ENCODE measurements at places on chromosomes 4 and X.

DNA sequence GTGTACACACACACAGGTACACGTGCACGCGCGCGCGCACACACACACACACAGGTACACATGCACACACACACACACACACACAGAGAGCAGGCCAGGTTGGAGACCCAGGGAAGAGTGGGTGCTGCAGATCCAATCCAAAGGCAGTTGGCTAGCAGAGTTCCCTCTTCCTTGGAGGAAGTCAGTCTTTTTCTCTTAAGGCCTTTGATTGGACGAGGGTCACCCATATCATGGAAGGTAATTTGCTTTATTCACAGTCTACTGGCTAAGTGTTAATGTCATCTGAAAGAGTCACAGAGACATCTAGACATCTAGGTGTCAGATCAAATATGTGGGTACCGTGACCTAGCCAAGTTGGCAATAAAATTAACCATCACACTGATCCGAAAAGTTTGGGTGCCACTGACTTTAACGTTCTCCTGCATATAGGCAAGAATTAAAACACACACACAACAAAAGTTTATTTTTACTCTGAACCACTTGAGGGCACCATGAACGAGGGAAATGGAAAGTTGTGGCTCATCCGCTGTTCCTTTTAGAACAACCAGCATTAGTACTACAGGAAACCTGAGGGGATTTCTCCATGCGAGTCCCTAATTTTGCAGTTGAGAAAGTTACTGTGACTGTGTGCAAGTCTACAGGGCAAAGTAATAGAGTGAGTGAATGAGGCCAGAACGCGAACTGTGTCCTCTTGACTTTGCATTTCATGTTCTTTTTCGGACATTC lies 66.0 kb upstream of the STOX2 start:
- no peak for DNase-seq
- peaks cover 8% of the 10 kb centered on the region for H3K27me3 ChIP-seq
- H3K4me1 ChIP-seq = no peaks in the 10 kb centered on the region
- no peak overlapping the region for H3K27ac ChIP-seq
- no peak overlapping the region for H3K4me3 ChIP-seq
- H3K36me3 ChIP-seq = no peaks in the 10 kb centered on the region

GRCh38 chrX:112056476-112056875 lies 26.1 kb downstream of the TRPC5 start:
- peaks cover 10% of the 10 kb centered on the region for H3K27me3 ChIP-seq
- no peak overlapping the region for H3K4me3 ChIP-seq
- H3K27ac ChIP-seq = no peak overlapping the region
- no peaks in the 10 kb centered on the region for H3K36me3 ChIP-seq

GRCh38 chr4:126046081-126046614 lies 731.4 kb downstream of the FAT4 start:
- DNase-seq = no peak
- no peaks in the 10 kb centered on the region for H3K36me3 ChIP-seq
- H3K4me1 ChIP-seq = no peaks in the 10 kb centered on the region
- no peak overlapping the region for H3K27ac ChIP-seq
- no peak overlapping the region for H3K4me3 ChIP-seq

- H3K27ac ChIP-seq = no peak overlapping the region
- no peak for DNase-seq
- H3K36me3 ChIP-seq = no peaks in the 10 kb centered on the region
- H3K4me1 ChIP-seq = no peaks in the 10 kb centered on the region
- no peak overlapping the region for H3K4me3 ChIP-seq
Observed at GRCh38 chr4:29309050-29309449, 1411.1 kb upstream of the PCDH7 start.

DNA sequence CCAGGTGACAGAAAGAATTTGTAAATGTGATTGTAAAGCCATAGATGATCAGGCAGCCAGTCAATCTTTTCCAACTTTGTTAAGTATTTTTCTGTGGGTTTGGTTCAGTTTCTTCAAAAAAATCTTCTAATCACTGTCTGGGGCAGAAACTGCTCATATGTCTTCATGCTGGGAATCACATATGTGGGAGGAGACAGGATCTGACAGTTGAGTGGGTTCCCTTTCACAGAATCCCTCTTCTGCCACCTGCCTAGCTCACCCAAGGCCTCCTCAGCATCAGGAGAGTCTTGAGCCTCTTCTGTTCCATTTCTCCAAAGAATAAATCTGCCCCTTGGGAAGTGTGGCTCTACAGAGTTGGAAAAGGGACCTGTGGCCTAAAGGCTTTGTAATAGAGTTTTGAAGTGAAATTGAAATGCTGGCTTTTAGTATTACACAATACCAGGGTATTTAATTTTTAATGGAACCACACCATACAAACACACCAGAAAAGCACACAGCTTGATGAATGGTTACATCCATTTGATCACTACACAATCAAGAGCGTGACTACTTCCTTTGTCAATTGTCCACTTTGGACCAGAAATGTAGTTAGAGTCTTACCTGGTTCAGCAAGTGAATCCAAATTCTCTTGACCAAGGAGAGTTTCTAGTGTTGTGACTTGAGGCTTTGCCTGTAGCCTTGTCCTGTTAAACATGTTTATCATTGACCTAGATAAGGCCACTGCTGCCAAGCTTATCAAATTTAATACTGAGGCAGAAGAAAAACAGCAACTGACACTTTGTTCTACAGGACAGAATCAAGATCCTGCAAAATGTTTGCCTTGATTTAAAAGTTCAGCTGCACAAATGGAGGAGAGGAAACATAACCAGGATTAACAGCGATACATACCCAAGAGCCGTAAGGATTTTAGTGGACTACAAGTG lies 20.4 kb downstream of the MSMO1 start:
- DNase-seq = no peak
- H3K27me3 ChIP-seq = no peaks in the 10 kb centered on the region
- H3K36me3 ChIP-seq = no peaks in the 10 kb centered on the region
- no peak overlapping the region for H3K4me3 ChIP-seq
- H3K27ac ChIP-seq = no peak overlapping the region
- H3K4me1 ChIP-seq = no peaks in the 10 kb centered on the region

DNA sequence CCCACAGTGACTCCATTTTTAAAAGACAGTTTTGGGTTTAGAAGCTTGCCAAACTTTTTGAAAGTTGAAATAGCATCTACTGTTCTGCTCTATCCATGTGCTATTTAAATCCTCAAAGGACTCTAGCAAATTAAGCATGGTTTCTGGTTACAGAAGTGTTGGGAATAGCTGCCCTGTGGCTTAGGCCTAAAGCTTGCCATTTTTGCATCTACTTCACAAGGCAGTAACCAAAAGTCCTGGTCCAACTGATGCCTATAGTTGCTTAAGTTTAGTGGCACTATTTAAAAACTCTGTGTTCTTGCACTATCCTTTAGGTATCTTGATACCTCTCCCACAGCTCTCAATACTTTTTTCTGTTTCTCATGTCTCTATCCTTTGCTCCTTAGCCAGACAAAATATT lies 251.0 kb upstream of the GPC4 start:
- H3K36me3 ChIP-seq = no peaks in the 10 kb centered on the region
- H3K27me3 ChIP-seq = no peaks in the 10 kb centered on the region
- H3K4me1 ChIP-seq = no peaks in the 10 kb centered on the region
- no peak overlapping the region for H3K4me3 ChIP-seq
- H3K27ac ChIP-seq = no peak overlapping the region

- H3K27me3 ChIP-seq = no peaks in the 10 kb centered on the region
- no peak for DNase-seq
- H3K36me3 ChIP-seq = no peaks in the 10 kb centered on the region
- H3K27ac ChIP-seq = no peak overlapping the region
Observed at GRCh38 chrX:18884916-18885315, 99.0 kb downstream of the PHKA2 start.

- H3K4me1 ChIP-seq = no peaks in the 10 kb centered on the region
- no peaks in the 10 kb centered on the region for H3K36me3 ChIP-seq
- H3K4me3 ChIP-seq = no peak overlapping the region
- H3K27ac ChIP-seq = no peak overlapping the region
Observed at GRCh38 chr4:76722838-76723237, 175.1 kb downstream of the SOWAHB start.

DNA sequence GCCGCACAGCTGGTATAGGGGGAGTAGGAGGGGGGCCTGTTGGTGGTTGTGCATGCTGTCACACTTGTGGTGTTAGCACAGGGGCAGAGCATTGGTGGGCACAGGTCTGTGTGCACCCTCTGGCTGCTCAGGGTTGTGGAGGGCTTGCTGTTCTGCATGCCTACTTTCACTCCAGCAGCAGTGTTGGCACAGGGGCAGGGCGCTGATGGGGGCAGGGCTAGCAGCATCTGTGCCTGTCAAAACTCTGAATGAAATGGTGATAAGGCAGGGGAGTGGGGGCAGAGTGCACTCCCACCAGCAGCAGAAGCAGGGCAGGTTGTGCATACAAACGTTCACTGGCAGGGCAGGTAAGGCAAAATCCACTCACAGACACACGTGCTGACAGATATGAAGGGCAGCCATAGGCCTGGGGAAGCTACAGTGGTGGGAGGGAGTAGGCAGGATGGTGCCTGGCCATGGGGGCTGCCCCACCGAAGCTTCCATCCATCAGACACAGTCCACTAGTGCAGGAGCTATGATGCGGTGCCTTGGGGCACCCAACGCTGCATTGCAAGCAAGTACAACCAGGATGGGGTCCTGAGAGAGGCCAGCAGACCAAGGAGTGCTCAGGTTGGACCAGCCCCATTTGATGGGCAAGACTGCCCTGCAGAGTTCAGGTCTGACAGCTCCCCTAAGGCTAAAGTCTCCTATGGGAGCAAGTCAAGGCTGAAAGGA lies 160.7 kb upstream of the SPANXC start:
- H3K27ac ChIP-seq = no peak overlapping the region
- no peak for DNase-seq
- H3K4me1 ChIP-seq = no peaks in the 10 kb centered on the region
- no peak overlapping the region for H3K4me3 ChIP-seq
- no peaks in the 10 kb centered on the region for H3K36me3 ChIP-seq
- no peaks in the 10 kb centered on the region for H3K27me3 ChIP-seq

GRCh38 chrX:24276015-24276414 lies 37.9 kb downstream of the SUPT20HL2 start:
- no peaks in the 10 kb centered on the region for H3K36me3 ChIP-seq
- H3K4me3 ChIP-seq = no peak overlapping the region
- no peaks in the 10 kb centered on the region for H3K4me1 ChIP-seq
- no peak overlapping the region for H3K27ac ChIP-seq

- H3K27ac ChIP-seq = no peak overlapping the region
- peaks cover 8% of the 10 kb centered on the region for H3K27me3 ChIP-seq
- DNase-seq = no peak
- H3K4me1 ChIP-seq = no peaks in the 10 kb centered on the region
- no peak overlapping the region for H3K4me3 ChIP-seq
- H3K36me3 ChIP-seq = no peaks in the 10 kb centered on the region
Observed at GRCh38 chr4:78293821-78294301, 236.7 kb downstream of the FRAS1 start.

DNA sequence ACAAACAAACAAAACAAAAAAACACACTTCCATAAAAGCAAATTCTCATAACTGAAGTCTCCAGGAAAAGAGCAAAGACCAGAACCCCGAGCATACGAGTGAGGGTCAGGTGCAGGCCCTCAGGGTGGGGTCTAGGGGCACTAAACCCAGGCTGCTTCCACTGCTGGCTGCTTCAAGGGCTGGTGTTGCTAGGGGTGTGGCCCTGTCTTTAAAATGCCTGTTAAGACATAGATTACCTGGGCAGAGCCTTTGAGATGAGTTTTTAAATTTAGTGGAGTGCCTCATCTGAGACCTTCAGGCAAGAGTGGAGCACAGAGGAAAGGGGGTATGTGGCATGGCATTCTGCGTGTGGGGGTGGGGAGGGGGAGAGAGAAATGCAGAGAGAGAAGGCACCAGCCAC lies 87.0 kb downstream of the FHDC1 start:
- DNase-seq = no peak
- no peak overlapping the region for H3K4me3 ChIP-seq
- H3K36me3 ChIP-seq = no peaks in the 10 kb centered on the region
- H3K4me1 ChIP-seq = no peaks in the 10 kb centered on the region
- H3K27me3 ChIP-seq = no peaks in the 10 kb centered on the region
- no peak overlapping the region for H3K27ac ChIP-seq

GRCh38 chrX:19912-20571 lies 261.1 kb upstream of the PLCXD1 start:
- no peaks in the 10 kb centered on the region for H3K27me3 ChIP-seq
- peaks cover 6% of the 10 kb centered on the region for H3K4me1 ChIP-seq
- no peak overlapping the region for H3K4me3 ChIP-seq
- peak overlapping the region; percentile 94 for H3K27ac ChIP-seq

DNA sequence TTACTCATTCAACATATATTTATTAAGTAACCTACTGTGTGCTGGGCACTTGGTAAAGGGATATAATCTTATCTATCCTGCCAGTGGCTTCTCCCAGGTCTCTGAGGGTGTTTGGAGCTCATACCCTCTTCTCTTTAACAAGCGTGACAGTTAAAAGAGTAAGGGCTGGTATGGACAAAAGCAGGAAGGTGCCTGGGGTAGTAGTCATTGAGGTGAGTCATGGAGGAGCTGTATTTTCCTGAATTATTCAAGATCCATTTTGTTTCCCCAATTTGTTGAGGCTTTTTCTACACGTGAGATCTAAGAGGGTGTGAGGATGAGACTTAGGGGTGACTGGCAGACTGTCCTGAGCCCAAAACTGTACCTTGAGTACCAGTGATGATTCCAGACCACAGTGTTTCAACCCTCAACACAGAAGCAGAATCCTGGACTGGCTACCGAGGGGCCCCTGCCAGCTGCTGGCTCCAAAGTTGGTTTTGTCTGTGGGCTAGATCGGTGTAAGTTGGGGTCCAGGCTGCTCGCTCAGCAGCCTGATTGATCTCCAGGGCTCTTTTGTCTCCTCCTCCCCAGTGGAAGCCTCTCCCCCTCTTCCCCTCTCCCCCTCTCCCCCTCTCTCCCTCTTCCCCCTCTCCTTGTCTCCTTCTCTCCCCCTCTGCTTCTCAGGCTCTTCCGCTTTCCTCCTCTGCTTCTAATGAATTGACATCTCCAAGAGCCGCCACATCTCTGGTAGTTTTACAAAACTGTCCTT lies at the start of gene DRP2:
TSS of gene DRP2 (plus strand) at position 671 of the 748 bp plus-strand sequence. CDS start 11,862 bp downstream, outside the sequence.
- peak within 1 kb of the TSS; percentile 95 for H3K27ac ChIP-seq
- H3K4me3 ChIP-seq = no peak within 1 kb of the TSS
- DNase-seq = no peak
- H3K36me3 ChIP-seq = no peaks in the 10 kb centered on the region
- no peaks in the 10 kb centered on the region for H3K27me3 ChIP-seq

- no peaks in the 10 kb centered on the region for H3K27me3 ChIP-seq
- no peaks in the 10 kb centered on the region for H3K4me1 ChIP-seq
- no peaks in the 10 kb centered on the region for H3K36me3 ChIP-seq
- no peak overlapping the region for H3K27ac ChIP-seq
- H3K4me3 ChIP-seq = no peak overlapping the region
Observed at GRCh38 chr4:84877051-84877833, 89.2 kb downstream of the WDFY3 start.

- DNase-seq = no peak
- H3K4me3 ChIP-seq = no peak overlapping the region
- H3K27ac ChIP-seq = no peak overlapping the region
- H3K36me3 ChIP-seq = no peaks in the 10 kb centered on the region
- no peaks in the 10 kb centered on the region for H3K27me3 ChIP-seq
Observed at GRCh38 chrX:97854086-97854485, 970.4 kb downstream of the RPA4 start.

GRCh38 chrX:13742397-13743176 lies 8.0 kb downstream of the OFD1 start:
- peaks cover 8% of the 10 kb centered on the region for H3K4me1 ChIP-seq
- no peaks in the 10 kb centered on the region for H3K27me3 ChIP-seq
- H3K27ac ChIP-seq = peak overlapping the region; percentile 63
- H3K36me3 ChIP-seq = no peaks in the 10 kb centered on the region
- H3K4me3 ChIP-seq = peak overlapping the region; percentile 23

GRCh38 chr4:1487106-1487505 lies 80.9 kb upstream of the NKX1-1 start:
- H3K4me1 ChIP-seq = no peaks in the 10 kb centered on the region
- peaks cover 32% of the 10 kb centered on the region for H3K36me3 ChIP-seq
- H3K27me3 ChIP-seq = peaks cover 32% of the 10 kb centered on the region
- H3K27ac ChIP-seq = no peak overlapping the region
- DNase-seq = no peak

All from naive thymus-derived CD8-positive, alpha-beta T cell (primary cell).